ENCODE measurements at places on chromosomes 5 and 9.

GRCh38 chr9:4973902-4974301 is 11.2 kb upstream of the JAK2 start:
- no peak for DNase-seq

DNA sequence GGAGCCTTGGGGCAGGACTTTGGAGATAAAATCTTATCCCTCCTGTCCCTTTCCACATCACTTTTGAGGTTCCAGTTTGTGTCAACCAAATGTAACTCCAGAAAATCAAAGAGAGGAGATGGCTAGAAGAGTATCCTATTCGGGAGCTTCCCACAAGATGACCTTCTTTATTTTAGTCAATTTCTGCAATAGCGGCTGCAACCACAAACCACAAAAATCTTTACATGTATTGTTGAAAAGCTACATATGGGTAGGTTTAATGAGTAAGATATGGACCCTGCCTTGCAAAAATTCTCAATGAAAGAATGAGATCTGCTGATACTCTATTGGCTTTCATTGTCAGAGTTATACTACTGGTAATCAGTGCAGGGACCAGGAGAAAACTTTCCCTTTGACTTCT is 92.2 kb upstream of the MAMDC2 start:
- peak; percentile 74 for DNase-seq

- no peak for DNase-seq
Measured at GRCh38 chr9:135565141-135565628, 3.6 kb downstream of the PAEP start.

DNA sequence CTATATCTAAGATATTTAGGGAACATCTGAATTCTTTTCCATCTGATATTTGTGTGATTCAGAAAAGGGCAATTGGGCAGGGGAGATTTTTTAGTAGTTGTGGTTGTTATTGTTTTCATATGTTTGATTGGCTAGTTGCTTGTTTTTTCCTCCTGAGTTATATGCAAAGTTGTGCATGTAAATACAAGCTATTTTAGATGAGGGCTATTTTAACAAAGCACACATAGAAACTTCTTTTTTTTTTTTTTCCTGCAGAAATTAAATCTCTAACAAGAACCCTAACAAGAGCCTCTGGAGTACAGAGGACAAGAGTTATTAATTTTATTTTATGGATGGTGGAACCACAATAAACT is 559.1 kb downstream of the CETN3 start:
- no peak for DNase-seq

GRCh38 chr5:75071100-75071499 is 18.7 kb upstream of the GCNT4 start:
- no peak for DNase-seq

GRCh38 chr5:153520952-153521351 is 30.5 kb downstream of the GRIA1 start:
- peak; percentile 2 for DNase-seq

GRCh38 chr9:128108269-128109049 is 19.1 kb downstream of the PTGES2 start:
- no peak for DNase-seq

GRCh38 chr9:69885931-69886330 is 65.3 kb downstream of the CFAP95 start:
- no peak for DNase-seq

GRCh38 chr5:112385566-112385965 is 33.5 kb downstream of the EPB41L4A start:
- DNase-seq: no peak

DNA sequence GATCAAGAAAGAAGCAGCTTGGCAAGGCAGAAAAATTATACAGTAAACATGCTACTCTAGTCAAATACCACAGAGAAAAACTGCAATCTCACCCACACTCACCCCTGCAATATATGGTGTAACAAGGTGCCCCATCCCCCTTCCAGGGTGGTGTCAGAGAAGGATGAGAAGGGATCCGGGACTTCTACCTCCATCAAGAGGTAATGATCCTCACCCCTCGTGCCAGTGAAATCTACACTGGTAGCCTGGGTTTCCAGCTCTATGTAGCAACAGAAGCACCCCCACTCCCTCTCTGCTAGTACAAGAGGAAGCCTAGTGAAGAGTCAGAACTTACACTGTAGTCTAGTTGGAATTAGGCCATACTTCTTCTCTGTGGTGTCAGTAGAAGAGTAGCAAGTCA is 18.9 kb downstream of the SLCO4C1 start:
- no peak for DNase-seq

DNA sequence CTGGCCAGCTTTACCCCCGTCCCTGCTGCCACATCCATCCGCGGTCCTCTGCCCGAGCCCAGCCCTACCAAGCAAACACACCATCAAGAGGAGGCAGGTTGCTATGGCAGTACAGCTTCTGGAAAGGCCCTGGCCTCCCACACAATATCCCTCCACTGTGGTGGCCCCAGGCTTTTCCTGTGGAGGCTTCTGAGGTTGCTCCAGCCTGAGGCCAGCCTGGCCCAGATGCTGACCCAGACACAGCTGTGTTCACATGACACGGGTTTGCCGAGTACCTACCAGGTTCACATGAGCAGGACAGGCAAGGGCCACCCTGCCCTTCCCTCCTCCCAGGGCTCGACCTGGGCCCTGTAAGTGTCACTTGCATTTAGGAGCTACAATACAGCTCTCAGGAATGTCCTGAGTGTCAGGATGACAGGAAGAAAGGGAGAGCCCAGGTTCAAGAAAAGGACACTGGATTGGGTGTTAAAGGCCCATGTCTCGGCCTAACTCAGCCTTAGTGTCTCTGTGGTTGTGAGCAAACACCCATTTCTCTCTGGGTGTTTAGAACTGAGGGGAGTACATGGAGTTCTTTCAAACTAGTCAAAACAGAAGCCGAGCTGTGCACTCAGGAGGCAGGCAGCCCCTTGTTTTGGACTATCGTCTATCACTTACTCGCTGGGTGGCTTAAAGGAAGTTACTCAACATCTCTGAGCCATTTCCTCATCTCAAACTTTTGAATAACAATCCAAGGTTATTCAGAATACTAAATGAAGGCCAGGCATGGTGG is 40.2 kb downstream of the NAIF1 start:
- no peak for DNase-seq

- peak; percentile 15 for DNase-seq
Measured at GRCh38 chr9:102049586-102050246, 311.3 kb upstream of the GRIN3A start.

DNA sequence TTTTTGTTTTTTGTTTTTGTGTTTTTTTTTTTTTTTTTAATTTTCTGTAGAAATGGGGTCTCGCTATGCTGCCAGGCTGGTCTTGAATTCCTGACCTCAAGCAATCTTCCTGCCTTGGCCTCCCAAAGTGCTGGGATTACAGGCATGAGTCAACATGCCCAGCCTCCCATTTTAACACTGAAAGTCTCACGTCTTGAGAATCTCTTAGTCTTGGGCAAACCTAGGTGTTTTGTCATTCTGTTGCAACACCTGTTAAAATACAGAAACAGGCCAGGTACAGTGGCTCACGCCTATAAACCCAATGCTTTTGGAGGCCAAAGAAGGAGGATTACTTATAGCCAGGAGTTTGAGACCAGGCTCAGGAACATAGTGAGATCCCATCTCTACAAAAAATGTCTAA is 599.0 kb downstream of the TLR4 start:
- DNase-seq: peak; percentile 26

DNA sequence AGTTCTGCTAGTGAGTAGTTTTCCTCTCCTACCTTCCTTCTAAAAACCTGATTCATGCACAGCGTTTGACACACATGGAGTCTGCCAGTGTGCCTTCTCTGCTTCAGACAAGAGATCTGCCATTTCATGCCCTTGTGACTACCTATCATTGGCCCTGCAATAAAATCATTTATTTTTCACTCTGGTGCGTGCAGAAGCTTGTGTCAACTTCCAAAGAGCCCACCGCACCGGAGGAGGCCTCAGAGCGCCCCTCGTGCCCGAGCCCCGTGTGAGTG is 13.7 kb downstream of the HNRNPH1 start:
- DNase-seq: no peak

Measured in HT1080 (cell line).